Activated CD4-positive, alpha-beta memory T cell treated with anti-CD3 and anti-CD28 coated beads for 36 hours (primary cell): ENCODE measurements at places on chromosomes 12 and 14. TPM values are rescaled to one million over a fixed set of nuclear protein-coding genes. Genes with fewer than 3 reads are reported as not detected.
A peak's percentile ranks its signal among the peaks of the same experiment; 100 is the strongest.

Gene L2HGDH
- 15.0 TPM for total RNA-seq

Gene GPR65
- 13.4 TPM for total RNA-seq

Gene SLC6A15
- 0.12 TPM for total RNA-seq

Gene OR11H12
- not detected for total RNA-seq

Gene CD163L1
- not detected for total RNA-seq

Gene CD9
- total RNA-seq, result 1.5 TPM

Gene AMN1
- total RNA-seq, result 4.7 TPM

Gene TPPP2
- total RNA-seq, result not detected

Gene TRIM9
- total RNA-seq, result 0.36 TPM

GRCh38 chr12:16984484-16984883 lies 378.5 kb upstream of the LMO3 start:
- no peak for DNase-seq

GRCh38 chr12:46402941-46403718 lies 30.6 kb upstream of the SLC38A2 start:
- no peak for DNase-seq

- DNase-seq, result no peak
Observed at GRCh38 chr12:9895215-9895971, 14.1 kb downstream of the KLRF2 start.

GRCh38 chr12:32305163-32305562 lies 94.2 kb upstream of the FGD4 start:
- DNase-seq, result no peak

DNA sequence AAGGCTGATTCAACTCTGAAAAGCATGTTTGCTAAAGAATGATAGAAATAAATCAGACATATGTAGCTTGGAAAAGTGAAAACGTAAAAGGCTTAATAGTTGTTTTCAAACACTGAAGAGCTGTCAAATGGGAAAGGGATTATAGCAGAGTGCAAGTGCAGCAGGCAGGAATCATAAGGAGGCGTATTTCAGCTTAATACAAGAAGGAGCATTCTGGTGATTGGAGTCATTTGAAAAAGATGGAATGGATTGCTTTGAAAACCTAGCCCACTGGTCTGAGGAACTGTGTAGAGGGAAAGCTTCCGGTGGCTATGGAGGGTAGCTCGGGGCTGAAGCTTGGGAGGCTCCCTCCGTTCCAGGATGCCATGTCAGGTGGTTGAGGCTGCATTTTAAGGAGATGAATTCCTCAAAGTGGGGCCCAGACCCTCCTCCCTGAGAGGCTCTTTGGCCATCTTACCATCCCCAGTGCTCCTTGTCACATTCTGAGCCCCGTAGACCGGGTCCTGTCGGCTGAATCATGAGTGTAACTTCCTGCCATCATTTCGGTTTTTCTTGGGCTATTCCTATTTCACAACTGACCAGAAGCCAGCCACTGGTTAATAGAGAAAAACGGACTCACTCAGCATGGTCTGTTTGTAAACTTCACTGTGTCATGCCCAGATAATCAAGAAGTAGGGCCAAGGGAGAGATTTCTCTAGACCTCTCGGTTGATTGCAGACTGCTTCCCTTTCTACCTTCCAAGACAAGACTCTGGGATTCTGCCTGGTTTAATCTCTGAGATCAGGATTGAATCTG lies 6.5 kb downstream of the WNT5B start:
- no peak for DNase-seq

- peak; percentile 59 for DNase-seq
Observed at GRCh38 chr14:56145965-56146364, 27.8 kb downstream of the PELI2 start.

DNA sequence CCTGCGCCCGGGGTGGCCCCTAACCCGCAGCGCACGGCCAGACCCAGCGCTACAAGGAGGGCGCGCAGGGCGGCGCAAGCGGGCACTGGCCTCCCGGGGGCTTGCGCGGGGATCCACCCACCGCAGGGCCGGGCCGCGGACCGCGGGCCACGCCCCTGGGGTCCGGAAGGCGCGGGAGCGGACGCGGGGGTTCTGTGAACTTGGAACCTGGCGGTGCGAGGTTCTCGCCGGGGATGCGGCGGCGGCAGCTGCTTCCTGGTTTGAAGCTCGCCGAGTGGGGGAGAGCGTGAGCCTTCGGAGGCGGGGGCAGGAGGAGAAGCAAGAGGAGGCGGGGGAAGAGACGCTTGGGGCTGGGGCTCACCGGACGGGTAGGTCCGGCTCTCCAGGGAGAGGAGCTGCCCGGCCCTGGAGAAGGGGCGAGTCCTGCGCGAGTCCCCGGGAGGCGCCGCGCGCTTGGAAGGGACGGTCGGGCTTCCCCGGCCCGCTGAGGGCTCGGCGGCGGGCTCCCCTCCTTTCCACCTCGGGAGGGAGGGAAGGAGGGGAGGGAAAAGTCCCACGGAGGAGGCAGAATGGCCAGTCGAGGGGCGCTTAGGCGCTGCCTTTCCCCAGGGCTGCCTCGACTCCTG lies at the start of gene PRKCH:
Gene PRKCH (plus strand): TSS at position 195 of the 626 bp plus-strand sequence. CDS start 523 bp downstream, outside the sequence.
- peak; percentile 90 for DNase-seq

- DNase-seq, result no peak
Observed at GRCh38 chr12:10154145-10154496, 17.8 kb downstream of the OLR1 start.

- no peak for DNase-seq
Observed at GRCh38 chr14:81269100-81269978, 48.6 kb upstream of the GTF2A1 start.

- no peak for DNase-seq
Observed at GRCh38 chr12:48092611-48093010, 13.3 kb downstream of the SENP1 start.

DNA sequence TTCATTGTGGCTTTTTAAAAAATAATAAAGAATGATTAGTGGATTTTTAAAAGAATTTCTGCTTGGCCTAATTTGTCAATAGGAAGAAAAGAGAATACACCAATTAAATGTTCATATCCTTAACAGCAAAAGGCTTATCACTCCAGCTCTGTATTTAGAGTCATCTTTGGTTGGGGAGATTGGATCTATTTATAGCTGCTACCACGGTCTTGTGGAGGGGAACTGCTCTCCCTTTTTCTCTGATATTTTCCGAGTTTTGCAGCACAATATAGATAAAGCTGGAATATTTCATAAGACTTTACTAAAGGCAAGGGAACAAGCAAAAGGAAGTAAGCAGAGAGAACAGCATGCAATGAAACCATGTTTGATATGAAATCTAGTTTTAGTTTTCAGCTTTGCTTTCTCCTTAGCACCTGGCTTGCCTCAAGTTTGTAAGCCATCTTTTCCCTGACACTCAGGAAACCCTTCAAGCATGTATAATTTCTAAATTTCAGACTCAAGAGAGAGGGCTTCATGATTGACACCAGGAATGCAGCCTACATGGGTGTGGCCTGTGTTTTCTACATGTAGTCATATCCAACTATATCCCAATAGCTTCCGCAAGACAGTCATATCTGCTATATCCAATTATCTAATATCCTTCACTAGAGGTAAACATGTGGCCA lies 35.2 kb downstream of the BRMS1L start:
- no peak for DNase-seq

DNA sequence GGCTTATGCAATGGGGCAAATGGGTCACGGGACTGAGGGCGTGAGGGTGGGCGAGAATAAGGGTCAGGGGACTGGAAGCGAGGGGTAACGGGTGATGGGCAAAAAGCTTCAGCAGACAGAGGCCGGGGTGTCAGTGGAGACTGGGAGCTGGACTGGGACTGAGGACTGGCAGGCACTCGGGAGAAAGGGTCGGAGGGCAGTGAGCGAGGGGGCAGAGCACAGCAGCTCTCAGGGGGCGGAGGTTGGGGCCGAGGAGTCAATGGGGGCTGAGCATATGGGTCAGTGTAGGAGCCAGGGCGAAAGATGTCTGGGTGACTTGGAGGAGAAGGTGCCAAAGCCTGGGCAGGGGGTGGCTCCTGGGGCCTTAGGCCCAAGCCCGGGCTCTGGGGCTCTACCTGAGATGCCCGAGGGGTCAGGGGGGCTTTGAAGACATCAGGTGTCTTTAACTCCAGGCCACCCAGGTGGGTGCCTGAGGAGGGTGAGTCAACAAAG lies 20.2 kb downstream of the KMT2D start:
- no peak for DNase-seq

GRCh38 chr12:104566244-104566993 lies 109.7 kb downstream of the CHST11 start:
- DNase-seq, result peak; percentile 75

DNA sequence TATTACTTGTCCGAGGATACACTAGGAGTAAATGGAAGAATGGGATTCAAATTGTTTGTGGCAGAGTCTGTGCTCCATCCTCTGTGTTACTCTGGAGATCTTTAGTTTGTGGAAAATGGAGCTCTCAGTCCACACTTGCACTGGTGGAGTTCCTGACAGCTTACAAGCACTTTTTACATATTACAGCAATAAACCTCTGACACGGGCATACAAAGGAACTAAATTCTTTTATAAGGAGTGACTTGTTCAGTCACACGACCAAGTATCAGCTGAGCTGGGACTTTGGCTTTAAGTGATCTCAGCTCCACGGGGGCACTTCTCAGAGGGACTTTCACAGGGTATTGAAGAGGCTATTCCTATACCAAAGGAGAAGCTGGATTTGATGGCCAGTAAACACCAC lies 417.5 kb downstream of the LRIG3 start:
- no peak for DNase-seq

GRCh38 chr12:98651328-98651727 lies 6.2 kb downstream of the APAF1 start:
- DNase-seq, result no peak

GRCh38 chr14:61505815-61506809 lies 184.7 kb downstream of the PRKCH start:
- no peak for DNase-seq

GRCh38 chr12:54388237-54389133 lies 4.0 kb upstream of the ZNF385A start:
- no peak for DNase-seq

DNA sequence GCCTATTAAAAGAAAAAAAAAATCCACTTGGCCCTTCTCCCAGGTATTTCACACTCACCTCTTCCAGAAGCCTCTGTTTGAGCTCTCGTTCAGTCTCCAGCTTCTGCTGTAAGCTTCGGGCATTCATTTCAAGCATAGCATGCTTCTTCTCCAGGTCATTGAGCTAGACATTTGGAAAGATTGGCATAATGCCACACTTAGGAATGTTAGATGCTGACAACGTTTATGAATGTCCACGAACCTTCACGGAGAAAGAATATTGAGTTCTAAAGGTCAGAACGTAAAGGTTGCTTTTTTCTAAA lies 60.5 kb downstream of the PRKAB1 start:
- no peak for DNase-seq

DNA sequence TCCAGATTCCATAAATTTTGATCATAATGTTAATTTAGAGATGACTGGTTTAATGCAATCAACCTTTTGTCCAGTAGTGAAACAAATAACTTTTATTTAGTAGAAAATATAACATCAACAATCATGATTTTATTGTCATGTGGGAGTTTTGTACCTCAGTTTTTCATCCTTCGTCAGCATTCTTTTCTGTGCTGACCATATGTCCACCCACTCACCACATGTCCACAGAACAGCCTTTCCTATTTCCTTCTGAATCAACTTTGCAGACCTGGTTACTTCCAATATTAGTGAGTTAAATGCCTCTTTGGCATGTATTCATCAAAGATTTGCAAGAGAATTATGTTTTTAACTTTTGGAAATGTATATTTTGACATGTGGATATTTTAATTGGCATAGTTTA lies 36.8 kb upstream of the CNTN1 start:
- no peak for DNase-seq

- DNase-seq, result no peak
Observed at GRCh38 chr14:78737601-78738000, 567.4 kb downstream of the NRXN3 start.

DNA sequence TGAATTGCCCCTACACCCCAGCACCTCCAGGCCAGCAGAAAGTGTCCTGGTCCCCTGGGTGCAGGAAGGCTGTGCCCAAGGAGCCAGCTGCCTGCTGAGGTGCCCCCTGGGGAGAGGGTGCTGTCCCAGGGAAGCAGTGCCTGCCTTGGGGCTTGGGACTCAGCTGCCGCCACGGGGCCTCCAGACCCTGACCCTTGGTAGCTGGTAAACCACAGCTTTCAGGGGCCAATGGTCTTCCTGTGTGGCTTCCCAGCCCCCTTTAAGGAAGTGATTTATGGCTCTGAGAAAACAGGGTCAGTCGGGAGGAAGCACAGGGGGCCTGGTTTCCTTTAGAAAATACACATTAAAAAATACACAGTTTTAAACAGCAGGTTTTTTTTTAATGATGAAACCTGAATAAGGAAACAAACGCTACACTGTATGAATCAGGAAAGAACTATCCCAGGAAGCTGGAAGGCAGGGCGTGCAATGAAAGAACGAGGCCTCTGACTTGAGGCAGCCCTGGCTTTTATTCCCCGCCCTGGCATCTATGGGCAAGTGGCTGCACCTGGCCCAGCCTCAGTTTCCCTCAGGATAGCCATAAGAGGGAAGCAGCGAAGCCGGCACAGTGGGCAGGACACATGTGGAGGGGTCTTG lies 40.6 kb upstream of the EML1 start:
- DNase-seq, result no peak

GRCh38 chr12:56487448-56488040 lies 417 bp downstream of the GLS2 start:
- peak; percentile 54 for DNase-seq

GRCh38 chr14:34404416-34404815 lies 57.6 kb downstream of the SPTSSA start:
- no peak for DNase-seq

GRCh38 chr12:120230326-120230973 lies 29.5 kb upstream of the RPLP0 start:
- no peak for DNase-seq

DNA sequence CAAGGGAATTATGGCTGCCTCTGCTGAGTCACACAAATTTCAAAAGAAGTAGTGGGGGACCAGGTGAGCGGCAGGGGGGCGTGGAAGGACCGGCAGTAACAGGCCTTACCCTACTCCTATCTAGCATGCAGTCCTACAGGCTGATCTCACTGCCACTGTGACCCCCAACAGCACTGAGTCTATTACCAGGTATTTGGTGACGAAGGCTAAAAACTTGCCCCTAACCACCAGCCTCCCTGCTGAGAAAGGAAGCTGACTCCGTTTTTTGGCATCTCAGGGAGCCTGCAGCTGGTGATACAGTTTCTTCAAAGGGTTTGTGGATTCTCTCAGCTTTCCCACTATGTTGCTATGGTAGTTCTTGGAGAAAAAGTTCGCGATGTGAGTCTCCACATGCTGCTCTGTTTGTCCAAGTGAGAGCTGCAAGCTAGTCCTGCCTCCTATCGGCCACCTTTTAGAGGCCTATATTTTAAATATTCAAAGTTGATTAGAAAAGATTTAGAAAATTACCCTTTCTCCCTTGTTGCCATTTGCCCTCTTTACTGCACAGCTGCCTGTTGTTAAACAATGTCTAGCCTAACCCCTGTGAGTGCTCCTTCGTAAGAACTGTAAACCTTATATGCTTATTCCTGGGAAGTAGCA lies 57.1 kb upstream of the SLCO1B1 start:
- DNase-seq, result no peak

- peak; percentile 3 for DNase-seq
Observed at GRCh38 chr12:34399631-34400410, 377.5 kb downstream of the ALG10 start.
